Activated T-helper 9 cell treated with anti-CD3 and anti-CD28 coated beads, Interleukin-2, amount 50 U/mL, for 16 hours (primary cell): ENCODE measurements at places on chromosomes 1 and 21.

DNA sequence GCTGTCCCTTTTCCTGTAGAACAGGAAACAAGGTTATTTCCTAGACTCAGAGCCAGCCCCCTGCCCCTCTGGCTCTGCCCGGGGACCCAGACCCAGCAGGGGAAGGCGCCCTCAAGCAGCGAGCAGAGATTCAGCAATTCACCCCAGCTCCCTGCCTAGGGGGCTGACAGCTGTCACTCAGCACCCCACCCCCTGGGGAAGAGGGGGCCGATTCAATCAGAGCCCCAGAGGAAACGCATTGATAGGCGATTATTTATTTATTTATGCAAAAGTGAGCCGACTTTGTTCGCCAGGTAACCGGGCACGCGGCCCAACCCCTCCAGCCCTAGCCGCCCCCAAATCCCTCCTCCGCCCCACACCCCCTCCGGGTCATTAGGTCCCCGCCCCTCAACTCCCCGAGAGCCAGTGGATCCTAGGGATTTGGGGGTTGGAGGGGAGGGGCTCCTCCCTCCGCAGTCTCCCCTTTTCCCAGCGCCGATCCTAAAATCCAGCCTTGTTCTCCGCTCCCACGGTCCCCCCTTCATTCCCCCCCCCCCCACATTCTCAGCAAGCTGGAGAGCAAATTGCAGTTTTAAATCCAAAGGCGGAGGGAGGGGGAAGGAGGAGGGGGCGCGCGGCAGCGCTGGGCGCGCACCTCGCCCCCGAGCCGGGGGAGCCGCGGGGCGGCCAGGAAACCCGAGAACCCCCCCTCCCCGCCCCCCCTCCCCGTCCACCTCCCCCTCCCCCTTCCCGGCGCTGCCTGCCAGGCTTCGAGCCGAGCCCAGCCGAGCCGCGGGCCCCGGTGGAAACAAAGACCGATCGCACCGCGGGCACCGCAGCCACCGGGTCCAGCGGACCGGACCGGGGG is 1.3 kb downstream of the AHDC1 start:
- DNase-seq, result no peak

DNA sequence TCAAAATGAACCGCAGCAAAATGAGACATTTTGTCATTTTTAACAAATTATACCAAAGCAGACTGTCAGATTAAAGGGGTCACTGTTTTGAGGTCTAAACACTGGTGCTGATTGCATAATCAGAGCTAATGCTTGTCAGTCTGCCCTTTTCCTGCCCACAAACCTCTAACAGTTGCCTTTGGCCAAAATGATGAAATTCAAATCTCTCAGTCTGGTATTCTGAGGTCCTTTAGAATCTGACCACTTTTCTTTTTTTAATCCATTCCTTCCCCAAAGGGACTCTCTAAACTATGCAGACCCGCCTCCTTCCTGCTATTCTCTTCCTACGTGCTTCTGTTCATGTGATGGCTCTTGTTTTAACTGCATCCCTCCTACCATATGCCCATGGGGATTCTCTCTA is 145.2 kb upstream of the SPATA6 start:
- DNase-seq, result no peak

- DNase-seq, result no peak
Measured at GRCh38 chr1:96360036-96360795, 361.4 kb upstream of the PTBP2 start.

DNA sequence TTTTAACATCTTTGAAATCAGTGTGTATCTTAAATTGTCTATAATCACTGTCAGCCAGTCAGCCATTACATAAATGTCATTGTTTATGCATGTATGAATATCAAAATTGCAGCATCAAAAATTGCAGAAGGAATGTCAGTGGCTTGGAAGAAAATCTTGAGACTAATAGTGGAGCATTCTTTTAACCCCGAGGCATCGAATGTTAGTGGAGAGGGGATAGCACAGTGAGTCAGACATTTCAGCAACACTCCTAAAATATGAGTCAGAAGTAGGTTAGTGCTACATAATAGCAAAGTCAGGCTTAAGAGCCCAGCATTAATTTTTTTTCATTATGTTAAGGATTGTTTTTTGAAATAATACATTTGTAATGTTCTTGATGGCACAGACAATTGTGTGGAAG is 45.5 kb downstream of the SNRPE start:
- no peak for DNase-seq

- no peak for DNase-seq
Measured at GRCh38 chr1:190205713-190206112, 272.0 kb downstream of the BRINP3 start.

DNA sequence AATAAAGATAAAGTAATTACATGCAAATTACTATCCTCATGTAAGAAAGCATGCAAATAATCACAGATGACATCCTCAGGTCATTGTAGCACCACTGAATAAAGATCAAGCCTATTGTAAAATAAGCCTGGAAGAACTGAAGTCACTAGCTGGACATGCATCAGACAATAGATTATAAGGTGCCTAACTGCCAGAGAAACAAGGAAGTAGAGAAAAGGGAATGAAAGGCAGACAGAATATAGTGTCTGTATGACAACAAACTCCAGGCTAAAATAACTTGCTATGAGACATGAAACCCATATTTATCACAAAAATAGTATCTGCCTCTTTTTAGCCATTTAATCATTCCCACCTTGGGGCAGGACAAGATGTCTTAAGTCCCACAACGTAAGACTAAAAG is 108.7 kb downstream of the ENAH start:
- no peak for DNase-seq

DNA sequence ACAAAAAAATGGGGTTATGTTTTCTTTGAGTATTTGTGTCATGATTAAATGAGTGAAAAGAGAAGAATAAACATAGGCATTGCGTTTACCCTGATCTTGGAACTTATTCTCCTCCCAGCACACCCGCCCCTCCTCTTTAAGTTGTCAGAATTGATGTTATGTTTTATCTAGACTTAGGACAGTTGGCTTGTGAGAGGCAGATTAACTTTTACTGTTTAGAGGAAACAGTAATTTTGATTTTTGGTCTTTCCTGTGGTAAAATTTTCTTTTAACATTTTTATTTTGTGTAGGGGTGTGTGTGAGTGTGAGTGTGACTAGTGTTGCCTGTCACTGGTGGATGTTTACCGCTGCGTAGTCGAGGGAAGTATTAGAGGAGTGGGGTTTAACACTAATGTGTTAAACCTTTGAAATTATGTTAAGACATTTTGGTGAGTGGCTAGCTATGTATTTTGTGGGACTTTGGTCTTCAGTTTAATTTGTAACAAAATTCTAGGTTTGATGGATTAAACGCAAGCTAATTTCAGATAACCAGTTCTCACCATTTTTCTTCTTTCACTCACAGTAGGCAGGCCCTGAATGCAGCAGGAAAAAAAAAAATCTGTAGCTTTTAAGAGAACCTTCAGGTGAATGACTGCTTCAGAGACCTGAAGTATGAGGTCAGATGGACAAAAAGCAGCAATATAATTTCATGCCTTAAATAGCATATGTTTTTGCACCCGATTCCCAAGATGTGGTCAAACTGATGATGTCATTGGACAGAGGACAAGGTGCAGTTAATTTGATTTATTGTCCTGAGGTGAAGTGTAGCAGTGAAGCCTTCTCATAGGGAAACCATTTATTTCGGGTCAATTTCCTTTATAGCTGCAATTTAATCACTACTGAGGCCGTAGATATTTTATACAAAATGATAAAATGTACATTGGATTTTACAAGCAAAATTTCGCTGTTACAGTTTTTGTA is 2.7 kb downstream of the POU2F1 start:
- no peak for DNase-seq

DNA sequence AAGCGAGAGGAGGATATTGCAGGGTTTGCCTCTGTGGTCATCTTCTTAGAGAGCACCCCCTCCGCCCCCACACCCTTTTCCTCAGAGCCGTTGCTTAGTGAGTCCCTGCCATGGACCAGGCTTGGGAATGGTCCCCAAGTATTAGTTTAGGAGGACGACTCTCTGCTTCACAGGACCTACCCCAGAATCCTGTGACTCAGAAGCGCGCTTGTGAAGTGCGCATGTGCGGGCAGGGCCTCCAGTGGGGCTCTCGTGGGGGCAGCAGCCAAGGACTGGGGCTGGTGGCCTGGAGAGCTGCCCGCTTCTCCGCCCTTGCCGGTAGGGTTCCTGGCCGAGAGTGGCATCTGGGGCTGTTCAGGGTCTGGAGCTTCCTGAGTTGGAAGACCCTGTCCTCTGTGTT is 37.3 kb upstream of the HMGN1 start:
- DNase-seq, result no peak

DNA sequence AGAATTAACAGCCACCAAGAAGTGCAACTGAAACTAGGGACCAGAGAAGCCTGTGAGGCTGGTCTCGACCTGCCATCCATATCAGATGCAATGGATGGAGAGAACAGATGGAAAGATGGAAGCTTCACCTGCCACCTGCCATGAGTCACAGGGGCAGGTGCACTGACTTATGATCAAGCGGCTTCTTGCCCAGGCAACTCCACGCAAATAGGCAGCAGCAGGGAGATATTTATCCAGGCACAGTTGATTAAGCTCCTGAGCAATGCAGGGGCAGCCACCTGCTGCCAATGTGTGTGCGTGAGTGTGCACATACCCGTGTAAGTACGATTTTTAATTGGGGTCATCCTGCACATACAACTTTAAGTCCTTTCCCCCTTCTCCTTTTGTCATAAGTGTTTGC is 174.2 kb downstream of the PTPRU start:
- DNase-seq, result no peak

DNA sequence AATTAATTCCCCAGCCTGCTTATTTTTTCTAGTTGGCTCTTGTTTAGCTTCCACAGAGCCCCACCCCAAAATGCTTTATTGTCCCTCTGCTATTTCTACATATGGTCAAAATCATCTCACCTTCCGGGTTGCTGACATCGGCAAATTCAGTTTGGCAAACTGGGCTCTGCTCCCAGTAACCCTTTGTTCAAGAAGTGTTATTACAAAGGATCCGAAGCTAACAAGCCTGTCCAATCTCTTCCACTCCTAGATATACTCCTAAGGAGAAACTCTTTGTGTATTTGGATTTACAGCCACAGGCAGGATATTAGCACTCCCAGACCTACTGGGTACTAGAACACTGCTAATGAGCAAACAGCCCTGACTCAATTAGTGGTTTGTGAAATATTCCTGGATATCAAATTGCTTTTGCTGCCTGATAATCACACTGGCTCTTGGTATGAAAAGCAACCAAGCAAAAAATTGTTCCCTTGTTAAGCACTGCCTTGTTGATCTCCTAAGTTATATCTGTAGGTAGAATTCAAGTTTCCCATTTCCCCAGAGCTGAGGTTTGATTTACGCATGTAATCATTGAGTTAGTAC is 4.0 kb downstream of the JUN start:
- DNase-seq, result no peak

DNA sequence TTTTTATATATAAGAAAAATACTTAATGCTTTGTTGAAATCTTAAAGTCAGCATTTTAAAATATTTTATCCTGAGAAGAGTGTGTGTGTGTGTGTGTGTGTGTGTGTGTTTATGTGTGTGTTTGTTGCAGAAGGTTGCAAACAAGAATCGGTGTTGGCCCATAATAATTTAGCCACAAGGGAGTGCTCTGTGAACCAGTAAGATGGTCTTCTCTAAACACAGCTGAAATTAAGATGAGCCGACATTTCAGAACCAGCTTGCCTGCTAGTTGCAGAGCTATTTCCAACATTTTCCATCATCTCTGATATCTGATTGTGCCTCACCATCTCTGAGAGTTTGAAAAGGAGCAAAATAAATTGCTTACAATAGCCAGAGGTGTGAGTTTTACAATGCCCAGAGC is 158.8 kb upstream of the SGIP1 start:
- no peak for DNase-seq

- DNase-seq, result no peak
Measured at GRCh38 chr1:179166663-179167417, 62.6 kb downstream of the ABL2 start.

DNA sequence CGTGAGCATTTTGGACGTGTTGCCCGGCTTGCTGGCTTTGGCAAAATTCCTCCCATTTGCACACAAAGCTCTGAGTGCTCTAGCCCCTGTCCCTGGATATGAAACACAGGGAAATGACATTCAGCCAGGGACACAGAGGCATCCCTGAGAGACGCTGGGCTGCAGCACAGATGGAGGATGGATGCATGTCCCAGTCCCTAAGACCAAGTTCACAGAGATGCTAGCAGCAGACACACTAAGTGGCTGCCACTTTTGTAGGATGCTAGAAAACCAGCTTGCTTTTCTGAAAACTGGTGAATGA is 12.5 kb downstream of the ACTRT2 start:
- DNase-seq, result no peak

DNA sequence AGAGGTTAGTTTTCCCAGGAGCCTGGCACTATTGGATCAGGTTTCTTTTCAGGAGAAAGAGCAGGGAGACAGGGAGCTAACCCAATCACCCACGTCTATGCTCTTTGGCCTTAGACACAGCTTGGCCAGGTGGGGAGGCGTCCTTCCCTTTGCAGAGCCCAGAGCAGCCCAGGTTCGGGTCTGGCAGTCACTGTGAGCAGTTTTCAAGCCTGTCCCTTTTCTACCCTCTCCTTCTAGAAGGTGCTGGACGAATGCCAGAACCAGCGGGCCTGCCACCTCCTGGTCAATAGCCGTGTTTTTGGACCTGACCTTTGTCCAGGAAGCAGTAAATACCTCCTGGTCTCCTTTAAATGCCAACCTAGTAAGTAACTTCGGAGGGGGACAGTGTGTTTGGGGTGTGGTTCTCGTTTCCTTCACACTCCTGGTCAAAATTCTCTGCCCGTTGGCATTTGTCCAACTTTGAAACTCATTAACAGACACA is 44.9 kb downstream of the EVA1C start:
- DNase-seq, result no peak

DNA sequence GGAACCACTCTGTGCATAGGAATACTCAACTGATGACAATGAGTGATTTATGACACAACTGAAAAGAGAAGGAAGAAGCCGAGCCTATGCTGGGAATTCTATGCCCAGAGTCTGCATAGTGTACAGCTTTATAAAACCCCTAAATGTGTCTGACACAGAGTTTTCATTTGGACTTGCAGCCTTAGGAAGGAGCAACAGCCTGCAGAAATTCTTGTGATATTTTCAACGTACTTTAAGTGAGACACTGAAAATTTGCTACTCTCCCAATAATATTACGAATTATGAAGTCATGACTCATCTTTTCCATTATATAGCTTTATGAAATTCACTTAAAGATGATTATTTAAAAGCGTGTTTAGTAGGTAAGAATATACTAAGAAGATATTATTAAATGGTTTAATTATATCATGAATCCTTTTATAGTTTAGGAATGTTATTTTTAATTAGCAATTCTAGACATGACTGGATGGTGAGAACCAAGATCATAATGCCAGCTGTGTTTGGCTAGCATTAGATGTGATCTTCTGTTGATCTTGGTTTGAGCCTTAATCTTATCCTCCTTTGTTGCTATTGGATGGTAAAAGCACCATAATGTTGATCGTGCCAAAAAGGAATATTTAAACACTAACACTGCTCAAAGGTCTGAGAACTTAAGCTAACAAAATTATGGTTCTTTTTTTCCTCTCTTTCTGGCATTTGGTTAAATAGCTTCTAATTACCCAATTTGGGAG is 785.1 kb upstream of the ADGRL4 start:
- no peak for DNase-seq

DNA sequence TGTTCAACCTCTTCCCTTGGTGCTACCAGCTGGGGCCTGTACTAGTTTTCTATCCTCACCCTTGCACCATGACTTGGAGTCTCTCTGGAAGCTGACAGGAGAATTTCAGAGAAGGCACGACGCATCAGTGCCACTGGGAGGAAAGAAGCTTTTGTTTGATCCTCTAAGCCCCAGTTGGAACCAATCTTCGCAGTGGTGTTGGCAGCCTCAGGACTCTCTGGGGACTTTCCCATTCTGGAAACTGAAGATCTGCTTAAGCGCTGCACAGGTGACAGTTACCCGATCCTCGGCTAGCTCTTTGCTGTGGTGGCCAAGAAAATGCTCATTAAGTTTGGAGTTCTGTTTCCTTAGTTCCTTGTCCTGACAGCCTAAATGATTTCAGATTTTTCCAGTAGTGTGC is 222.3 kb downstream of the RHOU start:
- DNase-seq, result no peak
